Activated naive CD4-positive, alpha-beta T cell treated with anti-CD3 and anti-CD28 coated beads for 36 hours (primary cell): ENCODE measurements at places on chromosomes 6 and 20. TPM values are rescaled to one million over a fixed set of nuclear protein-coding genes. Genes with fewer than 3 reads are reported as not detected.

Gene GSTA2
- not detected for total RNA-seq

DNA sequence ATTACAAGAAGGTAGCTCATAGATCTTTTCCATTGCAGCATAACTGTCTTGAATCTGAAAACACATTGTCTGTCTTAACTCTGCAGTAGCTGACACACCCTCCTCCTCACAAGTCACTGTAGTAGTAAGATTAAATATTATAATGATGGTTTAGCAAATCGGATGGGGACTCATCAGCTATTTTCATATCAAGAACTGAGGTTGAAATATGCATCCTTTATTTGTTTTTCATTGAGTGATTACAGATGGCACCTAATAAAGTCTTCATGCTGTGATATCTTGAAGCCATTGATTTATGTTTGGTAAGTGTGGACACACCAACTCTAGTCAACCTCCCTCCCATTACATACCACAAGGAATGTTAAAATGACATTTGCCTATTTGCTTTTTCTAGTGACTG is 267.4 kb upstream of the TAB2 start:
- no peak for DNase-seq

Gene KCNB1
- not detected for total RNA-seq

DNA sequence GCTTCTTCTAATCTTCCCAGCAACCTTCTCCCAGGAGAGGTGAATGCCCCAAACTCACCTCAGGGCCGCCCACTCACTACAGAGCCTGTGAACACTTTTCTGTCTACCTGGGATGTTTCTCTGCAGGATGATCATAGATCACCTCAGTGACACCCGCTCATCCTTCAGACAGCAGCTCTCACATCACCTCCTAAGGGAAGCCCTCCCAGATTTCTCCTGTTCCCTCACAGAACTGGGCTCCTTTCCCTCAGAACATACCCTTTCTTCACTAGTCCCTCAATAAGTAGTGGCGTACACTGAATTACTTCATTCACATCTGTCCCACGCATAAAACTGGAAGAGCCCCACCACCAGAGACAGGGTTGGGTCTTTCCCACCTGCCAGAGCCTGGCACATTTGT is 57.8 kb downstream of the CDK5RAP1 start:
- DNase-seq: no peak

DNA sequence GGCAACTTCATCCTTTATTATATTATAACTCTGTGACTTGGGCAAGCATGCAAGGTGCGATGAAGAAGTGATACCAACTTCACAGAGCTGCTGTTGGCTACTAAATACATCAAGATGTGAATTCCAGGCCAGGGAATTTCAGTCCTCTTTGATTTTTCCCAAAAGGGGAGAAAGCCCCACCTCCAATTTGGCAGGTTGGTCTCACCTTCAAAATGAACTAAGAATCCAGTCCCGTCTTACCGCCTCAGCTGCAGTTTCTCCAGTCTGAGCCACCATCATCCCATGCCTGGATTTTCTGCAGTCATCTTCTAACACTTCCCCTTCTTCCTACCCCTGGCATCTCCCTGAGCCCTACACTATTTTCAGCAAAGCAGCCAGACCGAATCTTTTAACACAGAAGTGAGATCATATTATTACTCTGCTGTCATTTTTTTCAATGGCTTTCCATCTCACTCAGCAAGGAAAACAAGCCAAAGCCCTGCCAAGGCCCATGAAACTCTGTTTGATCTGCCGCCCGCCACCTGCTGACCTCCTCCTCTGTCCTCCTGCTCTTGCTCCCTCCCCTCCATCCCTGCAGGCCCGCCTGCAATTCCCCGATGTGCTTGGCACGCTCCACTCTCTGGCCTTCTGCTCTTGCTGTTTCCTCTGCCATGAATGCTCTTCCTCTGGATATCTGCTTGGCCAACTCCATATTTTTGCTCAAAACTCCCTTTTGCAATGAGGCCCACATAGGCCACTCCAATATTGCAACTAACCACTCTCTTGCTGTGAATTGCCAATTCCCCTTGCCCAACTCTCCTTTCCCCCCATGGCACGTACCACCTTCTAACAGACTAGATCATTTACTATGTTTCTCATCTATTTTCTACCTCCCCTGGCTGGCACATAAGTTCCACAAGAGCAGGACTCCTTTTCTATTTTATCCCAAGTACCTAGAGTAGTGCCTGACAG is 46.0 kb upstream of the TAGAP start:
- DNase-seq: no peak

DNA sequence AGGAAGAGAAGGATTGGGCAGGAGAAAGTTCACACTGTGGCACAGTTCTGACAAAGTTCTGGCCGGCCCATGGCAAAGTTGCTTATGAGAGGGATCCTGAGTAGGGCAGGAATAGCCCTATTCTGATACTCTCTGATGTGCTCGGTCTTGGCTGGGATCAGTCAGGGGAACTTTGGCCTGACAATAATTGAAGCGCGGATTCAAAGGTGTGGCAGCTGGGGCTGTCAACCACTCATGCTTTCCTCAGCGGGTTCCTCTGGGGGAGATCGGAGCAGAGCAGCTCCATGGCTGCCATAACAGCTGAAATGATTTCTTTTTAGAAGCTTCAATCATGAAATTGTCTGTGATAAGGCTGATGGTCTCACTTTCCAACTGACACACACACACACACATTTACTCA is 714.1 kb downstream of the DHX35 start:
- no peak for DNase-seq

Gene HM13
- 67.3 TPM for total RNA-seq

GRCh38 chr6:140669321-140669720 is 1294.9 kb upstream of the CITED2 start:
- DNase-seq: no peak

DNA sequence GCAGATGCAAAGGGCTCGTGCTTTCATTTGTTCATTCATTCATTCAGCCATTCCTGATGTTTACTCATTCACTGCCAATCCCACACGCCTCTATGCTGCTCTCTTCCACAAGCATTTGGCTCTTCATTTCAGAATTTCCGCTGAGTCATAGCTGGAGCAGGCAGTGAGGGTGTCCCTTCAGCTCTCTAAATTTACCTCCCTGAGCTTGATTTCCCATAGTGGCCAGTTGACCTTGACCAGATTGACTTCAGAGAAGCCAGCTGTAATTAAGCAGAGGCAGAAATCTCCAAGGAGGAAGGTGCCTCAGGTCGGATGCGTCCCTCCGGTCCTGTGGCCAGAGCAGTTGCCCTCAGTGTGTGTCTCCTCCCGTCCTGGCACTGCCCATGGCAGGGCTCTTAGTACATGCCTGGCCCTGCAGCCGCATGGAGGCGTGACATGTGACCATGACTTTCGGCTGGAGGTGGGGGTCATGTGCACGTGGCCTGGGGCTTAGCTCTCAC is 267.2 kb upstream of the ECI2 start:
- no peak for DNase-seq

DNA sequence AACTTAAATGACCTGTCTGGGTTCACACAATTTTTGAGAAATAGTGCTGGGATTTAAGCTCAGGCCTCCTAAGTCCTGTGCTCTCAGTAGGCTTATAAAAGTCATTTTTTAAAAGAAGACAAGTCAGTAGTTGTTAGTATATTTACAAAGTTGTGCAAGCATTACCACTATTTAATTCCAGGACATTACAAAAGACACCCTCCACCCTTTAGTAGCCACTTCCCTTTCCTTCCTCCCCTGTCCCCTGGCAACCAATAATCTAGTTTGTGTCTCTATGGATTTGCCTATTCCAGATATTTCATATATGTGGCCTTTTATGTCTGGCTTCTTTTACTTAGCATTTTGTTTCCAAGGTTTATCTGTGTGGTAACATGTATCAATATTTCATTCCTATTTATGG is 37.6 kb downstream of the HMGN3 start:
- DNase-seq: no peak

Gene FBXO30
- 2.0 TPM for total RNA-seq
